ENCODE measurements at places on chromosomes 2 and 18.

GRCh38 chr2:175626796-175627195 is 375.3 kb downstream of the LNPK start:
- DNase-seq = no peak

DNA sequence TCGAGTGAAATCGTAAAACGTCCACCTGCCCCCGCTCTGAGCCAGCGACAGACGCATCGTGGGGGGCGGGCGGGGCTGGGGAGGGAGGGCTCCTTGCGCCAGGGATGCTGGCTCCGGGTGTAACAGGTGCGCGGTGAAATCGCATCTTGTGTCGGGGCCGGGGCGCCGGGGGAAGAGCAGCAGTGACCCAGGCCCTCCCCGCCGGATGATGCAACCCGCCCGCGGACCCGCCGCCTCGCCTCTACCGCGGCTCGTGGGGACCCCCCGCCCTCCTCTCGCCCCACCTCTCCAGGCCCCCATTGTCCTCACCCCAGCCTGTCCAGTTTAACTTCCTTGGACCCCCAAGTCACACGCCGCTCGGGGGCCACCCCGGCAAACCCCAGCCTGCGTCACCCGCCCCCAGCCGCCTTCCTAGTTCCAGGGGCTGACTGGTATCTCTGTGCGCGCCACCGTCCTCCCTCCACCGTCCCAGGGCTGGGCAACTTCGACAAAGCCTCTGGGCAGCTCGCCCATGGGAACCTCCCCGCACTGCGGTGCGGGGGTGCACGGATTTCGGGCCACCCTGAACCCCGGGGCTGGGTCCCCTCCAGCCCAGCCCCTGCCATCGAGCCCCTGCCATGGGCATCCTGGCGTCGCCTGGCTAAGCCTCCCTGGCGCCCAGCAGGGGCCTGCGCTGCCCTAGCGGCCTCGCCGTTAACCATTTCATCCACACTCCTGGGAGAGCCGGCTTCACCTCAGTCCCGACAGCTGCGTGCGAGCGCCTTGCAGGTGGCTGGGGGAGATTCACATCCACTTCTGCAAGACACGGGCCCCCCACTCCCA is 799 bp upstream of the KIF1A start:
- DNase-seq = no peak

GRCh38 chr2:26141145-26141769 is 31.6 kb upstream of the GAREM2 start:
- DNase-seq = no peak

DNA sequence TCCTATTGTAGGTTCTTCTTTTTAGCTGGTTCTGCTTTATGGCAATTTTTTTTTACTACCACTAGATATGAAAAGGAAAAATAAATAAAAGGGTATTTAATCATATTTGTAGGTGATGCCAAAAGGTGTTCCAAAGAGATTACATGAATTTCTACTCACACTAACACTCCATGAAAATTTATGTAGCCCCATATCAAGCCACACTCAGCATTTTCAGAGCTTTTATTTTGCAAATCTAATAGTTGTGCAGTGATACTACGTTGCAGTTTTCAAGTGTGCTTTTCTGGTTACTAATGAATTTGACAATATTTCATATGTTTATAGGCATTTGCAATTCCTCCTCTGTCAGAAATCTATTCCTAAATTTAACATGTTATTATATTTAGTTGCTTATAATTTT is 363.9 kb upstream of the TMEFF2 start:
- DNase-seq = no peak

- no peak for DNase-seq
Measured at GRCh38 chr2:47265751-47266231, 110.7 kb upstream of the STPG4 start.

GRCh38 chr2:169877398-169877797 is 50.1 kb downstream of the UBR3 start:
- DNase-seq = no peak

DNA sequence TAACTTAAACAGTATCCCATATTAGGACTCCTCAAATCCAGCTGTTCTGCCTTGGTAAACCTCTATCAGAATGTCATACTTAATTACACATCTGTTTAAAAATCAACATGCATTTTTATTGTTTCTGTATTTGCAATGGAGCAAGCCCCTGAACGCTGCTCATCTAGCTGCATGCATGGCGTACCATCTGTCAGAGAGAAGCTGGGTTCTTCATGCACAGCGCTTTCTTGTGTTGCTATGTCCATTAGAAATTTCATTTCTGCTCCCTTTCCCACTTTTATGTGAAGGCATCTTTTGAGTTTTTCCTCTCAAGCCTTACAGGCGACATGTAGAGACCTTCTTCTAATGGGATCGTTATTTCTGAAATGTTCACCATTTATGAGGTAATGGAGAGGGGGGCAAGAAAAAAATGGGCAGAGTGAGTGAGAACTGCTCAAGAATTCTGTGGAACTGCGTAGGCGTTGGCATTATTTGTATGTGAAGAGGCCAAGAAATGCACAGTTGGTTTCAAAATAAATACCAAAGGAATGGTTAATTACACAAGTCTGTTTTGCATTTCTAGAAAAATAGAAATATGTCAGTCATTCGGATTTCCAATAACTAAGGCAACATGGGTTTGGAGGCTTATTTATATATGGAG is 31.6 kb downstream of the INSIG2 start:
- no peak for DNase-seq

DNA sequence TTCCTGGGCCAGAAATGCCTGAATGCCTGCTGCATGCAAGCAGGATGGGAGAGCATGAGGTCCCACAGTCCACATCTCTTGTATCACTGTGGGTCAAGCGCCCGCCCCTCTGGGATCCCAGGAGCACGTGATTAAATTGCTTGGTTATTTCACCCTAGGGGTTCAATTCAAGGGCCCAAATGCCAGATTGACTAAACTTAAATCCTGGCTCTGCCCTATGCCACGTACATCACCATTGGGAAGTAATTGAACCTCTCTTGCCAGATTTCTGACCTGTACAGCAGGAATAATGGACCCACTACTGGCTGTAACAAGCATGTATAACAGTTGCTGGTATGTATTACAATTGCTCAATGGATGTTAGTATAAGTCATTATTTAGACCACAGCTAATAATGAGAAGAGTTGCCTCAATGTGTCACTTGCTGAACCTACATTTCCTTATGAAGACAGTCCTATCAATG is 19.9 kb downstream of the FHL2 start:
- no peak for DNase-seq

DNA sequence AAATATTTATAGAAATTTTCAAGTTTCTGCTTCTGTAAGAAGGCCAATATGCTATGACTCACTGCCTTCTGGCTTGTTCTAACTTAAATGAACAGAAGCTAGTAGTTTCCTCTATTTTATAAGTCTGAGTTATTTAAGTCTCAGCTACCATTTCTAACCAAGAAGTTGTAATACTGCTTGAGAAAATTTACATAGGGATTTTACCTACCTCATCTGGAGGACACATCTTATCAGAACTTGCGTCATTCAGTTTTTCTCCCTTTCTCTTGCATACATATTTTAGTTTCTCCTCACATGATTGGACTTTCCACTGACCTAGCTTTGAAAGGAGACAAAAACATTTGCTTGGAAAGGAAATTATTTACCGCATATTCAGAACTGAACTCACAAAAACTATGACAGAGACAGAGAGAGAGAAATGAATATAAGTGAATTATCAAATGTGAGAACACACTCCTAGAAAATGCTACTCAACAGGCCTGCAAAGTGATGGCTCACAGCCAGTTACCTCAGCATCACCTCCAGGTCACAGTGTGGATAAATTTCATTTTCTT is 81.1 kb upstream of the CD302 start:
- no peak for DNase-seq

- no peak for DNase-seq
Measured at GRCh38 chr2:102932501-102932900, 170.7 kb downstream of the TMEM182 start.

- no peak for DNase-seq
Measured at GRCh38 chr2:233007270-233007669, 5.8 kb downstream of the NGEF start.

DNA sequence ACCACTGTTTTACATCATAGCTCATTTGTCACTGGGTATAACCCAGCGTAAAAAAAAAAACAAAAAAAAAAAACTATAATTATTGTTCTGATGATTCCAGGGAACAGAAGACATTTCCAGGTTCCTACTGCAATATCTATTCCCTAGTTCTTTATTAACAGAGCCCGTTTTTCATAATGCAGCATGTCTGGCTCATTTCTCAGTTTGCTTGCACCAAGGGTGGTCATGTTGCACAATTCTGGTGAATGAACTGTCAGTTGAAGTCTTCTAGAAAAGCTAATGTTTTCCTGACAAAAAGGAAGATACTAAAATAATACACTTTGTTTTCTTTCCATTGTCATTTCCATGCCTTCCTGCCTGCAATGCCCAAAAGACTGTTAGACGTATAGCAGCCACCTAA is 180.1 kb downstream of the RDH14 start:
- DNase-seq = no peak

- DNase-seq = no peak
Measured at GRCh38 chr2:139033300-139033699, 253.1 kb upstream of the NXPH2 start.

- DNase-seq = no peak
Measured at GRCh38 chr18:73932976-73933375, 214.7 kb downstream of the FBXO15 start.

GRCh38 chr18:8660316-8660715 is 45.0 kb upstream of the MTCL1 start:
- no peak for DNase-seq

GRCh38 chr18:7733642-7734041 is 166.5 kb downstream of the PTPRM start:
- DNase-seq = no peak

DNA sequence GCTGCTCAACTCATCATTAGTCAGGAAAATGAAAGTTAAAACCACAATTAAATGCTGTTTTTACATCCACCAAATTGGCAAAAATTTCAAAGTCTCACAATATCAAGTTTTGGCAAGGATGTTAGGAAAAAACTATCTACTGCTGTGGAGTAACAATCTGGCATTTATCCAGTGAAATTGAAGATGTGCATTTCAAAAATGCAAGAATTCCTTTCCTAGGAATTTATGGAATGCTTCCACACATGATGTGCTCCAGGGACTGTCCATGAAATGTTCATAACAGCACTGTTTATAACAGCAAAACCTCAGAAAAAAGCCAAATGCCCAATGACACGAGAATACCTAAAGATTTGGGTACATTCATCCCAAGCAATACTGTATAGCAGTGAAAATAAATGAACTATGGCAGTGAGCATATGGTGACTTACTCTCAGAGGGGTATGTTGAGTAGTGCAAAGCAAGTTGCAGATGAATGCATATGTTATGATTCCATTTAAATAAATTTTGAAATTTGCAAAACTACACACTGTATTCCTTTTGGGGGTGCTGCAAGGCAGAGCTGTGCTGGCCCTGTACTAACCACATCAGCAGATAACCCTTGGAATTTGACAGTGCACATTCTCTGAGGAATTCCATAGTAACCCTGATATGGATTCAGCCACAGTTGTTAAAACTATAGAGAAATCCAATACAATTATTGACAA is 41.3 kb upstream of the GYPC start:
- DNase-seq = no peak

GRCh38 chr2:2621855-2622254 is 290.8 kb upstream of the MYT1L start:
- no peak for DNase-seq

DNA sequence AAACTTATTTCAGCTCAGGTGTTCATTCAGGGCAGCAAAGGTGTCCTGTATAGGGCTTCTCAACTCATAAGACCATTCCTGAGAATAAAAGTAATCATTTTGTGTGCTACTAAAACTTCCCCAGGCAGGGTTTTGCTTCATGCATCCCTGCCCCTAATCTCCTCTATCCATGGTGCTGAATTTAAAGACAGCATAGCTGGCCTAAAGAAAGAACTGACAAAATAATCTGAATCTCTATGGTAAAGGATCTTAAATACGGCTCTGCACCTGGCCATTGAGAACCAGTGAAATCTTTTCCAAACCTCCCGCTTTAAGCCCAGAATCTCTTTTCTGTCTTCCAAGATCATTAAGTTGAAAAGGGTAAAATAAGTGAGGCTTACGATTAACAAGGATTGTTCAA is 292.1 kb upstream of the KLHL29 start:
- no peak for DNase-seq

DNA sequence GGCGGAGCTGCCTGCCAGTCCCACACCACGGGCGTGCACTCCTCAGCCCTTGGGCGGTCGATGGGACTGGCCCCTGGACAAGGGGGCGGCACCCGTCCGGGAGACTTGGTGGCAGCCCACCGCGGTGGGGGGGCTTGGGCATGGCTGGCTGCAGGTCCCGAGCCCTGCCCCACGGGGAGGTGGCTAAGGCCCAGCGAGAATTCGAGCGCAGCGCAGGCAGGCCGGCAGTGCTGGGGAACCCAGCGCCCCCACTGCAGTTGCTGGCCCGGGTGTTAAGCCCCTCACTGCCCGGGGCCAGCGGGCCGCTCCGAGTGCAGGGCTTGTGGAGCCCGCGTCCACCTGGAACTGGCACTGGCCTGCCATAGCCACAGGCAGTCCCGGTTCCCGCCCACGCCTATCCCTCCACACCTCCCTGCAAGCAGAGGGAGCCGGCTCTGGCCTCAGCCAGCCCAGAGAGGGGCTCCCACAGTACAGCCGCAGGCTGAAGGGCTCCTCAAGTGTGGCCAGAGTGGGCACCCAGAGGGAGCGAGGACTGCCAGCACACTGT is 742.9 kb upstream of the DDX18 start:
- DNase-seq = no peak

DNA sequence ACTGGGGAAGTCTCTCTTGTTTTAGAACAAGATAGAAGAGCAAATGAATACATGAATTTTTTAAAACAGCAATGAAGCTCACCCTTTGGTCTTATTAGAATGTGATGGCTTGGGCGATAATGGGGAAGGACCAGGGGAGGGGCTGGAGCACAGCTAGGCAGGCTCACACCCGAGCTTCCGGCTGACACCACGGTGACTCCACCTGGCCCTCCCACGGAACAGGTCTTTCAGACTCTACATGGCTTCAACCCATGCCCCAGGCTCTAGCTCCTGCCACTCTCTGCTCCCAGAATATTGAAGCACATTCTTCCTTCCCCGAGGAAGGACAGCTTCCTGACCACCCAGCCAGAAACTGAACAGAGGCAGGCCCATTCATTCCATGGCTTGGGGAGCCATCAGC is 127.5 kb upstream of the AGAP1 start:
- no peak for DNase-seq

DNA sequence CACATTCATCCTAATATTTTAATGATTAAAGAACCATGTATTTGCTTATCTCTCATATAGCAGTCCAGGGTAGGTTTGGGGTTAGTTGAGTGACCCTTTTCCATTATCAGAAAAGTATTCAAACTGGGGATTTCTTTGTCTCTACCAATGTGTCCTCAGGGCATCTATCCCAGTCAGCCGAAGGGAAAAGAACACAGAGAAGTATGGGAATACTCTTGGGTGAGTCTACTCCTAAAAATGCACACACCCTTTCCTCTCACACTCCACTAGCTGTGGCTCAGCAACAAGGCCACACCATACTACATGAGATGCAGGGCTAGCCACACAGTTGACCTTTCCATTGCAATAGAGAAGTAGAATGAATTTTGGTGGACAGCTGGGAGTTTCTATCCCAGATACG is 114.3 kb downstream of the NXPH2 start:
- DNase-seq = no peak

GRCh38 chr18:73992242-73993022 is 155.2 kb downstream of the FBXO15 start:
- DNase-seq = no peak
